Fibroblast of skin of back (primary cell): ENCODE measurements at places on chromosomes 16 and 17.
A peak's percentile ranks its signal among the peaks of the same experiment; 100 is the strongest.

DNA sequence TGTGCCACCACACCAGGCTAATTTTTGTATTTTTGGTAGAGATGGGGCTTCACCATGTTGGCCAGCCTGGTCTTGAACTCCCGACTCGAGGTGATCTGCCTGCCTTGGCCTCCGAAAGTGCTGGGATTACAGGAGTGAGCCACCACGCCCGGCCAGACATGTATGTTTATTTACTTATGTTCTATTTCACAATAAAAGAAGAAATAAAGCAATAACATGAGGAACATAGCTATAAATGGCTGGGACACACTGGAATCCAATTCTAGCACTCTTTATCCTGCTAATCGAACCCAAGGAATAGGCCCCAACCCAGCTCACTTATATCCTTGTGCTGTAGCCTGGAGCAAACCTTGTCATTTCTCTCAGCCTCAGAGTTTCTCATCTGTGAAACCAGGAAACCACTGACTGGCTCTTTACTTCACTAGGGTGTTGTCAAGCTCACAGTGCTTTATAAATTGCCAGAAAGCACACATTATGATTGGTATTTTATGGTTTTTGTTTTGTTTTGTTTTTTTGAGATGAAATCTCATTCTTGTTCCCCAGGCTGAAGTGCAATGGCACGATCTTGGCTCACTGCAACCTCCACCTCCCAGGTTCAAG, 4.3 kb upstream of the ODAD4 start:
- DNase-seq, result no peak

DNA sequence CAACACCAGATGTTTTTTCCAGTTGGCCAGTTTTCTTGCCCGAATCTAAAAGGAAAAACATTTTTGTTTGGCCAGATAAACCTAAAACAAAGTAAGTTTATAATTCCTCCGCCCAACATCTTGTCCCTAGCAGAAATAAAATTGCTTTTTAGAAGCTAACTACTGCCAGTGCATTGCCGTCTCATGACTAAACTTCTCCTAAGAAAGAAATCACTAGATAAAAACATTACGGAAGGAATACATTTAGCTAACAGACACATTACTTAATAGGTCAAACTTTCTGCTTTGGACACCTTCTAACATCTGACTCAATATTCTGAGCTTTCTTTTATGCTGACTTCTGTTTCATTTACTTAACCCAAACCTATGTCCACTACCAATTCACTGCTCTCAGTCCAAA, 36.2 kb downstream of the FBXL20 start:
- DNase-seq, result peak; percentile 17

GRCh38 chr16:66120656-66121055, 245.8 kb upstream of the CDH5 start:
- peak; percentile 5 for DNase-seq

DNA sequence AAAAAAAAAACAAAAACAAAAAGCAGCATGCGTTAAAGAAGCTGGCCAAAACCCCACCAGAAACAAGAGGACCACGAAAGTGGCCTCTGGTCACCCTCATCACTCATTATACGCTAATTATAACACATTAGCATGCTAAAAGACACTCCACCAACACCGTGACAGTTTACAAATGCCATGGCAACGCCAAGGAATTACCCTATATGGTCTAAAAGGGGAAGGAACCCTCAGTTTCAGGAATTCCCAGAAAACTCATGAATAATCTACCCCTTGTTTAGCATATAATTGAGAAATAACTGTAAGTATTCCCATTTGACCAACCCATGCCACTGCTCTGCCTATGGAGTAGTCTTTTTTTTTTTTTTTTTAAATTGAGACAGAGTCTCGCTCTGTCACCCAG, 77.6 kb downstream of the EMP2 start:
- no peak for DNase-seq

- no peak for DNase-seq
Measured at GRCh38 chr16:11759997-11760396, 17.3 kb upstream of the TXNDC11 start.

DNA sequence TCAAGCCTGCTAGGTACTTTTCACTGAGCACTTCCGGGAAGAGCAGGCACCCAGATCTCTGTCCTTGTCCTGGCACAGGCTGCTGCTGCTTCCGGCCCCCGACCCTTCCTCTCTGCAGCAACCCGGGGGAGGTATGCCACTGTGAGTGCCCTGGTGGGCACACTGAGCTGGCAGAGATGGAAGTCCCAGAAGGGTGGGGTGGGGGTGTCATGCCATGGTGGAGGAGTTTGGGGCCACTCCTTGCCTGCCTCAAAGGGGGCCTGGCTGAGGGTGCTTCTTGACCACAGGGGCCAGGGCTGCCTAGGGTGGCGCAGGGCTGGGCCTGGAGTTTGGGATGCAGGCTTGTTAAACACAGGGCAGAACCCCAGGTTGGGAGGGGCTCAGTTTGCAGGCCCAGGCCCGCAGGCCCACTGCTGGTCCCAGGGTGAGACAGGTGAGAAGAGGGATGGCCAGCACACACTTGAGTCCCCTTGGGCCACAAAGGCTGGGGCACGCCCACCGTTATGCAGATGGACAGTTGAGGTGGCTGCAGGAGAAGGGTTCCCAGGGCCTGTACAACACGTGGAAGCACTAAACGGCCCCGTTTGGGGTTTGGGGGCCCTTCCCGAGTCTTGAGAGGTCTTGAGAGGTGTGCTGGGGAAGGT, 8.7 kb downstream of the TMEM235 start:
- no peak for DNase-seq

DNA sequence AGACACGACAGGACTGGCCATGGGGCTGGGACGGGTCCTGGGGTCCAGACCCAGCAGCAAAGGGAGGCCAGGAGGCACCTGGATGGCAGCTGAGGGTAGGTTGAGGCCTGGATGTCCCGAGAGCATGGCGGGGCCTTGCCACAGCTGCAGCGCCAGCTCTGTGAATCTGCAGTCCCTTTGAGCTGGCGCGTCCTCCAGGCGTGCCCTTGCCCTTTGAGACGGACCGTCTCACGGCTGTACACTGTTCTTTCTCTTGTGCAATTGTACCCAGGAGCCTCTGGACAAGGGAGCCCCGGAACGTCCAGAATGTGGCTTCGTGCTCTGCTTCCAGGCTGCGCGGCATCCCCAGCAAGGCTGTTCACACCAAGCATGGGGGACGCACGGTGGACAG, 69.5 kb upstream of the CIBAR2 start:
- DNase-seq, result no peak

- DNase-seq, result no peak
Measured at GRCh38 chr17:66920950-66921349, 43.6 kb upstream of the CACNG4 start.

GRCh38 chr16:64749346-64749745, 372.5 kb downstream of the CDH11 start:
- peak; percentile 54 for DNase-seq

- no peak for DNase-seq
Measured at GRCh38 chr16:12602811-12603698, 200.6 kb downstream of the CPPED1 start.
